NCI-H1436 treated with DMSO at 0.1 percent for 48 hours (cell line): ENCODE measurements at places on chromosomes 13 and 19.

DNA sequence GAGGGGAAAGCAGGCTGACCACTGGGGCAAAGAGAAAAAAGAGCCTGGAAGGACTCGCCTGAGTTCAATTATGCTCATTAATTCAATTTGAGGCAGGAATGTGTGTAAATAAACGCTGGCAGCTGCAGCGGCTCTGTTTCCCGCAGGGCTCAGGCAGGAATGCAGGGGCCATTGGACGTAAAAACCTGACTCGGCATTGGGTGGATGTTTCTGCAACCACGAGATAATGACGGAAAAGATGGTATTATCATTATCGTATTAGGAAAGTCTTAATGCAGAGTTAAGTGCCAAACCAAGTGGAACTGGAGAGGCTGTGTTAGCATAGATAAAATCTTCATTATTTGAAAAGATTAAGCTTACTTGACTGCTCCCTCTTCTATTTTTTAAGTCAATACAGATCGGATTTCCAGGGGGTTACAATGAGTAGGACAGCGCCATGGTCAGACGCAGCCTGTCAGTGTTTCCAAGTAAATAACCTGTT is 169.8 kb downstream of the SHISA2 start:
- no peak for DNase-seq

GRCh38 chr13:66543780-66544179 is 686.4 kb downstream of the PCDH9 start:
- no peak for DNase-seq

- no peak for DNase-seq
These were observed 1.9 kb downstream of the CDK8 start for GRCh38 chr13:26255691-26256277.

DNA sequence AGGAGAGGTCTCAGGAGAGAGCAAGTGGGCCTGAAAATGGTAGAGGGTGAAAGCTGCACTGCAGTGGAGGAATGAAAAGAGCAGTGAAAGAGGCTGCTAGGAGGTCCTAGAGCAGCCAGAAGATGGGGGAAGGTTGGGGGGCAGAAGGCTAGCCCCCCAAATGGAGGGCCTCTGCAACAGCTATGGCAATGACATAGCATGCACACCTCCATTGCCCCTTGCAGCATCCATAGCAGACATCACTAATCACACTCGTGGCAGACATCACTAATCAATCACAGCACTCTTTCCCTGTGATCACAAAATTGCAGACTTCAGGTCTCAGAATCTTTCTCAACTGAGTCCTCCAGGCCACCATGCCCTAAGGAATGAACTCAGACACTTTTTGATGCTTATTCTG is 21.9 kb downstream of the CCL25 start:
- no peak for DNase-seq

DNA sequence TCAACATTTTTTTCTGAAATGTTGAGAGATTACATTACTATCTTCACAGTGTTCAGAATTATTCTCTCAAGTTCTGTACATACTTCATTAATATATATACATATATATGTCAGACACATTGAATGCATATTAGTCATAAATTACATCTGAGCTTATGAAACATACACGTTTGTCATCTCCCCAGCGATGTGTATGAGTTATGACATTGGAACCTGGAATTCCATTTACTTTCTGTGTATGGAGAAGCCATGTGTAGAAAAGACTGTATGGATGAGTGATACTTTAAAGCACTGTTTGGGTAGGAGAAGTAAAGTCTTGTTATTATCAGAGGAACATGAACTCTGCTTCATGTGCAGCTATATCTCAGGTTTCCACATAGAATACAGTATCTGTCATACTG is 167.2 kb downstream of the FGF14 start:
- DNase-seq: no peak

GRCh38 chr19:40601134-40601974 is at the start of gene LTBP4:
LTBP4 (plus strand) TSS chr19:40601369; CDS start chr19:40601388, 19 bp downstream.
- no peak for DNase-seq

GRCh38 chr19:16506961-16507360 is 10.8 kb downstream of the C19orf44 start:
- DNase-seq: no peak

DNA sequence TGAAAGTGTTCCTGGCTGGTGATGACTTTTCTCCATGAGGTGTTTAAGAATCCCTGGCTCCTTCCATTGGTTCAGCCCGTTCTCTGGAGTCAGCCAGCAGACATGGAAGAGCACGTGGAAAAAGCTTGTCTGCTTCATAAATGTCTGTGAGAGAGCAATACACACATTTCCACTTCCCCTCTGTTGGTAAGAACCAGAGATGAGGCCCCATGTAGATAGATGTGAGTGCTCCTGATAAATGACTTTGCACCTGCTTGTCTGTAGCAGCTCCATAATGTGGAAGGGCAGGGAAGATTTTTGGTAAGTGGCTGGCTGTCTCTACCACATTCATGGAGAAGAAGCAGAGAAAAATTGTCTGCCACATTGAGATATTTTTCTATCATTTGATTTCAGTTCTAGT is 325.8 kb downstream of the LMO7 start:
- no peak for DNase-seq

GRCh38 chr13:62139597-62139996 is 723.9 kb upstream of the PCDH20 start:
- DNase-seq: no peak

- DNase-seq: no peak
These were observed 302.9 kb downstream of the LMO7 start for GRCh38 chr13:75938811-75939560.

- no peak for DNase-seq
These were observed 837.0 kb downstream of the SLITRK6 start for GRCh38 chr13:84962141-84962750.

DNA sequence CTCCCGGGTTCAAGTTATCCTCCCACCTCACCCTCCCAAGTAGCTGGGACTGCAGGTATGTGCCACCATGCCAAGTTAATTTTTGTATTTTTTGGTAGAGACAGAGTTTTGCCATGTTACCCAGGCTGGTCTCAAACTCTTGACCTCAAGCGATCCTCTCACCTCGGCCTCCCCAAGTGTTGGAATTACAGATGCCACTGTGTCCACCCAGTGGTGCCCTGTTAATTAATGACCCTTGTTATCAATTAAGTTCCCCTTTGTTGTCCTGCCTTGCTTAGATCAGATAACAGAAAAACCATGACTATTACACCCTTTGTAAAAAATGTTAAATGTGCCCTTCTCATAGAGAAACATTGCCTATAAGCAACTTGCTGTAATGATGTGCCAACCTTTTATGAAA is 34.4 kb upstream of the IGFL1 start:
- no peak for DNase-seq

- DNase-seq: no peak
These were observed 18.0 kb upstream of the RBM26 start for GRCh38 chr13:79423801-79424642.

- no peak for DNase-seq
These were observed 1.9 kb downstream of the TPM4 start for GRCh38 chr19:16077984-16078758.

GRCh38 chr13:80939581-80939980 is 598.7 kb upstream of the SPRY2 start:
- no peak for DNase-seq

DNA sequence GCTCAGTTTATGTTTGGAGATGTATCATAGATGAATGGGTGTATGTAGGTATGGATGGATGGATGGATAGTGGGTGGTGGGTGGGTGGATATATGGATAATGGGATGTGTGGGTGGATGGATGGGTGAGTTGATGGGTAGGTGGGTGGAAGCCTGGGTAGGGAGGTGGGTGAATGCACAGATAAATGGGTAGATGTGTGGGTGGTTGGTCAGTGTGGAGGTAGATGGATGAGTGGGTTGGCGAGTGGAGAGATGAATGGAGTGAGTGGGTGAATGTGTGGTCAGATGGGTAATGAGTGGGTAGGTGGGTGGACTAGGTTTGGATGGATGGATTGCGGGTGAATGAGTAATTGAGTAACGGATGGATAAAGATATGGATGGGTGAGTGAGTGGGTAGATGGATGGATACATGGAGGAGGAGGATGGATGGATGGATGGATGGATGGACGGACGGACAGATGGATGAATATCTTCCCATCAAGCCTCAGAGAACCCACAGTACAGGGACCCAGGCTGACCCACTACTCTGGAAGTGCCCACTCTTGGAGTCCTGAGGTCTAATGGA is 13.4 kb downstream of the MEIS3 start:
- DNase-seq: no peak

DNA sequence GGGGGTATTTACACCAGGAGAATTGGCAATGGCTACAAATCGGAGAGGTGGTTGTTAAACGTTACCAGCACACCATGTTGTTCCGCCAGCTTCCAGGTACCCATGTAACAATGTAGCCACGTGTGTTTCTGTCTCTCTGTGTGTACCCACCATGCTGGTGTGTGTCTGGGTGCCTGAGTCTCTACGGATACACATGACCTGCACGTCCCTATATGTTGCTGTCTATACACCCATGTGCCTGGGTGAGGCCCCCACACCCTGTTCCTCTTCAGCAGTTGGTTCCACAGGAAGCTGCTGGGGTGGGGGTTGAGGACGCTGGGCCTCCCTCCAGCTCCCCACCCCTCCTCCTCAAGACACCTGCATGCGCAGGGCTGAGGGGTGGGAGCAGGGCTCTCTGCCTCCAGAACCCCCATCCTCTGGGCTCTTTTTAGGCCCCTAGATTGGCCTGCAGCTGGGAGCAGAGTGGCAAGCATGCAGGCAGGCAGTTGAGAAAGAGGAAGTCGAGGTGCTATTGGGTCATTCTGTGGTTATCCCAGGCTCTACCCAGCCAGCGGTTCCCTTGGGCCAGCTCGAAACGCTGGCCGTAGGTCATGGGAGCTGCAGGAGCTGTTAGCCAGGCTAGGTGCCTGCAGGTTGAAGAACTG is at the start of gene ARHGEF18:
Gene ARHGEF18, plus strand, starts transcription at position 351 of the 644 bp plus-strand sequence. CDS start 13,954 bp downstream, outside the sequence.
- DNase-seq: no peak

DNA sequence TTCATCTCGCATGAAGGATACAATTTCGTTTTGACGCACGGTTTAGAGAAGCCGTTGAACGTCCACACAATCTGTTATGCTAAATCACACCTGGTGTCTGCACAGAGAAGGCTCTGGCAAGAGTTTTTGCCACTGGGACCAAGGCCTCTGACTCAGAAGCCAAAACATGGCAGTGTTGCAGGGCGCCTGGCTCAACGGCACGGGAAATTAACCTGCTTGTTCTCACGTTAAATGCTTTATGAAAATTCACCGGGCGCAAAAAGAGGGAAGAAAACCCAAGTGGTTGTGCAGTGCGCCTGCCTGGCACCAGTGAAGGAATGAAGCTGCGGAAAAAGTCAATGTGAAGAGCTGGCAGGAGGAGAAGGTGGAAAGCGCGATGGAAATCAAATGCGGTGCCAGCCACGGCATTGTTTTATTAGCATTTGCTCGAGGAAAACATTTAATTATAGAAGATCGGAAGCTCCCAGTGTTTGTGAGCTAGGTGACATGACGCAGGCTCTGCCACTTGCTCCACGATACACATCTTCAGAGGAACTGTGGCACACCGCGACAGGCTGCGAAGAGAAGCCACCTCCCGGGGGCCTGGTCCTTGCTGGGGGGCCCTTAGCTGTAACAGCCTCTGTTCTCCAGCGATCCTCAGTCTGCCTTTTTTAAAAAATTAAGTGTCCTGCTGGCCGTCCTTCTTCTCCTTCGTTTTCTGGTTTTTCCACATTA is 126.2 kb downstream of the ZIC5 start:
- DNase-seq: no peak

GRCh38 chr13:95509521-95510310 is 42.8 kb upstream of the CLDN10 start:
- no peak for DNase-seq

- DNase-seq: no peak
These were observed 500.0 kb downstream of the DIAPH3 start for GRCh38 chr13:59663707-59664106.

DNA sequence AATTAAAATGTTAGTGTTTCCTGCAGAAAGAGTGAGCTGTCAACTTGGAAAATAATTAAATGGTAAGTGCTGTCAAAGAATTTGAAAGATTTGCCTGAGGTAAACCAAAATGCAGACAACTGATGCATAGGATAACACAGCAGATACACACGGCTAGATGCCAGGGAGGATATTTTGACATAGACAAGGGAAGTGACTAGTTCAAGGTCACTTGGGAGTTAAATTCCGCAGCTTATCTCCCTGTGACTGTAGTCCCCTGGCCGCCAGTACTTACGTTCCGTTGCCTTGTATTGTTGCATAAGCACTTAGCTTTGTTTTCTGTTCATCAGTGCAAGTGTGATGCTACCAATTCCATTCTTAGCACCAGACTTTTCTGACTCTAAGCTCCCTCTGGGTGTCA is 247.3 kb upstream of the MAB21L1 start:
- DNase-seq: no peak

- DNase-seq: no peak
These were observed 1044.4 kb downstream of the UQCRFS1 start for GRCh38 chr19:28168557-28168956.

- DNase-seq: no peak
These were observed 160.6 kb upstream of the SOX1 start for GRCh38 chr13:111906306-111906705.

- no peak for DNase-seq
These were observed 323.5 kb downstream of the FOXO1 start for GRCh38 chr13:40342901-40343300.
